Ureter (tissue), 1 donor: ENCODE measurements at places on chromosomes 7 and 10.

DNA sequence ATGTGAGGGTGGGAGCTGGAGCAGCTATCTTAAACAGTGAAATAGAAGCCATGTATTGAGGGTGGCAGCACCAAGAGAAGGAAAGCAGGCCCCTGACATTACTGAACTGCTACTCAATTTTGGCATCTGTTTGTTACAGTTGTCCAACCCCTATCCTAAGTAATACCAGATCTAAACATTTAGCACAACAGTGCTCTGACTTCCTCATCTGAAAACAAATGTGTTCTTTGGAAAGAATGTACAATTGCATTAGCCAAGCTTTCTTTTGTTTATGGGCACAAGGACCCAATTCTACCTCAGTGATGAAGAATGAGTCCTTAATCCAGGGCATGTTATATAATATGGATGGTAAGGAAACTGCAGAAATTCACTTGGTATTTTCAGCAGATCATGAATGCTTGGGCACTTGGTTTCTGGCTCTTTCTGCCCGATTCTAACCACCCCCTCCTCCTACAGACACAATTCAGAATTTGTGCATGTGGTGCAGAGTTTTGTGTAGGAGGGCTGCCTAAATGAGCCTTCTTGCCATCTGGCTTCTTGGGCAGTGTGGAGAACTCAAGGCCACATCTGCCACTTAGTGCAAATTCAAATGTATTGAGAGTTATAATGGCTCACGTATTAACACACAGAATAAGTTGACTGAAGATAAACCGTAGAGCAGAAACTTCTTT lies 36.9 kb upstream of the KMT2E start:
- DNase-seq, result no peak

DNA sequence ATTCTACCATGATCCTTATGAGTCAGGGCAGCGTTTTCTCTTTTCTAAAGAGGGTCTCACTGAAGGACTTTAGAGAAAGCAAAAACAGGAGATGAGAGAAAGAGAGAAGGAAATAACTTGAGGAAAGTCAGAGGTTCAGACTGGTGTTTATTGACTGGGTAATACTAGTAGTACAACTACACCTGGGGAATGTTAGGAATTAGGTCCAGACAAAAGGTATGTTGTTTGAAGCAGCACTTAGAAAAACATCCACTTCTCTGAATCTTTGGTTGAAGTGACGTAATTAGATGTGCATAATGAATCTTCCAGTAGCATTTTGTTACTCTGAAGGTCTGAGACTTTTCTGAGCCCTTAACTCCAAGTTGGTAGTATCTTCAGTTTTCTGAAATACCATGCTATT lies 380.3 kb upstream of the LRGUK start:
- DNase-seq, result no peak

DNA sequence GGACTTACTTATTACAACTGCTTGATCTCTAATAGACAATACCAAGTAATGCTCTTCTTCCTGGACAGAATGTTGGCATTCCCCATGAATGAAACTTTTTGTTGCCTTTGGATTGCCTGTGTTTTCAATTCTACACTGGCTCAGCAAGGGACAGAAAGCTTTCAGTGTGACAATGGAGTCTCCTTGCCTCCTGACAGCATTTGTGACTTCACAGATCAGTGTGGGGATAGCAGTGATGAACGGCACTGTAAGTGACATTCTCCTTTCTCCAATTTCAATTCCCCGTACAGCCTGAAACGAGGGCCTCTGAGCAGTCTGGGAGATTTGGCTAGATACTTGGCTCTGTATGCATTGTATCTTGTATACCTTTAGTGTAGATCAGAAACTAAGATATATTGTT lies 290 bp downstream of the MALRD1 start:
- no peak for DNase-seq

DNA sequence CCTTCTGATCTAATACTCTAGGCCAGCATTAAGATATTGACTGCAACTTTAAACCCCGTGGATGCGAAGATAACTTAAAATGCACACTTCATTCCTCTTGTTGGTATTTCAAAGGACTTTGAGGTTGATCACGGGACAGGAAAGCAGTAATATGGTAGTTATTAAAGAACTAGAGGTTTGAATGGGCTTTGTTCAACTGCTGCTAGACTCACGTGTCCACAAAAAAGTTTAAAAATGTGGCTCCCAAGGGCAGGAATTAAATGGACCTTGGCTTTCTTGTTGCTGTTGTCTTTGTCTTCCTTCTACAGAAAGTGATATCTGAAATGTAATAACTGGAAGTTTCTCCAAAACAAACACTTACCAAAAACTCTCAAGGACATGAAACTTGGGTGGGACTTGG lies 186.3 kb downstream of the XPNPEP1 start:
- DNase-seq, result no peak

- no peak for DNase-seq
Measured at GRCh38 chr7:126103582-126103981, 1149.2 kb downstream of the GRM8 start.

DNA sequence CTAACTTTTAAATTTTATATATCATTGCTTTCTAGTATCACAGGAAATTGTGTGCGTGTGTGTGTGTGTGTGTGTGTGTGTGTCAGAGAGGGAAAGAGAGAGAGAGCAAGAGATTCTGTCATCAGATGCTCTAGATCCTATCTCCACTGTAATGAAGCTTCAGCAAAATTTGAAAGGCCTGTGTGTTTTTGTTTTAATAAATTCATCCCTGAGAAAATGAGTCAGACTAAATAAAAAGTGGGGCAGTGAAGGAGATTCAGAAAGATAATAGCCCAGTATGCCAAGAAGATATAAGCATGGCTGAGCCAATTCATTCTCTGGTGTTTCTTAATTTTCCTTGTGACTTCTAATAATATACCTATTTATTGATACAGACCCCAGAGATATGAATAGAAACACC lies 184.2 kb upstream of the TMEM196 start:
- no peak for DNase-seq

- DNase-seq, result no peak
Measured at GRCh38 chr7:121372376-121373010, 23.6 kb downstream of the FAM3C start.

- no peak for DNase-seq
Measured at GRCh38 chr7:38451840-38452239, 178.4 kb upstream of the TARP start.

DNA sequence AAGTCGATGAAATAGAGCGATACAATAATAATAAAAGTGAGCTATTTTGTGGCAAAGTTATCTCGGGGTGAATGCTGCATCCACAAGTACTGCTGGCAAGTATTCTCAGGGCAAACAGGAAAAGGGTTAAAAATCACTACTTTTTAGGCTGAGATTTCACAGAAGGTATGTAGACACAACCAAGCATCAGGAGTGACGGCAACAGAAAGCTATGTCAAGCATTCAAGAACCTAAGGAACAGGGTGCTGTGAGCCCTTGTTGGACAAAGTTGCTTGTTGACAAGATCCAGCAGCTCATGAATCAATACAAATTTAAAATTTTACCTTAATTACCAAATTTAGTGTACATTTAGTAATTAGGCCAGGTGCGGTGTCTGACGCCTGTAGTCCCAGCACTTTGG lies 41.2 kb upstream of the C1QL3 start:
- no peak for DNase-seq
